ENCODE measurements at places on chromosomes 13 and 19.

- no peak for DNase-seq
Observed at GRCh38 chr19:46844067-46844489, 6.6 kb downstream of the AP2S1 start.

DNA sequence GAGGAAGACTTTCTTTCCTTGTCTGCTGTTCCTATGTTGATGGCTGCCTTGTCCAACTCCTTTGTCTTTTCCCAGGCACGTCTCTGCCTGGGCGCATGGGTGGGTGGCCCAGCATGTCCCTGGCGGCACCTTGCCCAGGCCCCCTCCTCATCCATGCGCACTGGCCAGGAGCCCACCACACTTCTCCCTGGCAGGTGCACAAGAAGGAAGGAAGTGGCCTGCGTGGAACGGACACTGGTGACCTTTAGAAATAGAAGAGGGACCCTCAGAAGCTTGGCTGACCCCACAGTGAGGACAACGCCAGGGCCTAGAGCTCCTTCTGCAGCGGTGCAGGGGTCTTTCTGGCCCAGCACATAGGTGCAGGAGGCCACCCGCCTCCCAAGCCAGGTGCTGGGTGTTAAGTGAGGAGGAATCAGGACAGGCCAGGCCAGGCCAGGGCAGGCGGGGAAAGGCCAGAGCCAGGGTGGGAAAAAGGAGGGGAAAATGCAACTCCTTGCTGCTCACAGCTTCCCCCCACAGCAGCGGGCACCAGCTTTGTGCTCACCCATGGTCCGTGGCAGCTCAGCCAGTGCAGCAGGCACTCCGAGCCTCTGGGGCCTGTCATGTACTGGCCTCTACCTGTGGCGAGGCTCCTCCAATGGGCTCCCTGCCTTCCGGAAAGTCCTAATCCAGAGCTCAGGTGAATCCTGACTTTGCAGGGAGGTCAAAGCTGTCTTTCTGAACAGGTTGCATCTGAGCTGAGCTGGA, 104.0 kb downstream of the SOX1 start:
- DNase-seq: no peak

GRCh38 chr19:39359026-39359425, 16.8 kb downstream of the SAMD4B start:
- DNase-seq: no peak

DNA sequence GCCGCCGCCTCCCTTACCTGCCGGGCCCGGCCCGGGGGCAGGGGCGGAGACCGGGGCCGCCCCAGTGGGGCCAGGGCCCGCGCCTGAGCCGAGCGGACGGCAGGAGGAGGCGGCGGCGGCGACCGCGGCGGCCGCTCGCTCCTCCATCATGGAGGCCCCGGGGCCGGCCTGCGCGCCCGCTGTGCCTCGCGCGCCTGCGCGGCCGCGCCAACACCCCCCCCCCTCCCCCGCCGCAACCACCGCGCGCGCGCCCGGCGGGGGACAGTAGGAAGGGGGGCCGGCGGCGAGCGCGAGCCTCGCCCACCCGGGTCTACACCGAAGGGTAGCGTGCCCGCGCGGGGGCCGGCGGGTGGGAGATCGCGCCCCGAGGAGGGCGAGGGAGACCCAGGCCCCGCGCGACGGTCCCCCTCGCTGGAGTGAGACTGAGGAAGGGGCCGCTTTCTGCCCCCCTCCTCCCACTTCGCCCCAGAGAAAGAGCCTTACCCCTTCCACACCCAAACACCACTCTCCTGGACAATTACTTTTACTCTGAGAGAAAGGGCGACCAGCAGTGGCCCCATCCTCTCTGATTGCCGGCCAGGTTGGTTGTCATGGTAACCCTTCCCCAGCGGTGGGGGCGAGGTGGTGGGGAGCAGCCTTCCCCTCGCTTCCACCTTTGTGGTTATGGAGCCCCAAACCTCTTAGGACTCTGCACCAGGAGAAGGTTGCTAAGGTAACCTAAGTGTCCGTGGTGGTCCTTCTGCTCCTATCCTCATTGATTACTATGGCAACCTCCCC, at the start of gene STRN4:
Gene STRN4, minus strand, starts transcription at position 170 of the 777 bp plus-strand sequence. Its CDS starts 20 bp downstream, at position 150.
- DNase-seq: peak; percentile 44

DNA sequence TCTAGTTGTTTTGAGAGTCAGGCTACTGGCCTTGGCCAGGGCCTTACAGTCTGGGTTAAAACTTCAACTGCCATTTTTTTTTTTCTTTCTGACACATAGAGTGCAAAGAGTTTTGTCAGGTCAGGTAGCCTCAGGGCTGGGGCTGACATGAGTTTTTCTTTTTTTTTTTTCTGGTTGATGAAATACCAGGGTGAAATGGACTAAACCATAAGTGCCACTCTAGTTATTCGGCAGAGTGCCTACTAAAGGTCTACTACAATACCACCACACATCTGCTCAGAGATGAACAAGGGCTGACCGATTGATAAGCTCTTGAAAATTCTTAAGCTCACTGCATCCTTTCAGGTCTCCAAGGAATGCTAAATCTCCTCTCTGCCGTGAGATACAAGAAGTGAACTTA, 4.4 kb upstream of the ZNF320 start:
- DNase-seq: no peak

GRCh38 chr19:36771261-36772231, 1.1 kb downstream of the ZNF850 start:
- DNase-seq: peak; percentile 71

DNA sequence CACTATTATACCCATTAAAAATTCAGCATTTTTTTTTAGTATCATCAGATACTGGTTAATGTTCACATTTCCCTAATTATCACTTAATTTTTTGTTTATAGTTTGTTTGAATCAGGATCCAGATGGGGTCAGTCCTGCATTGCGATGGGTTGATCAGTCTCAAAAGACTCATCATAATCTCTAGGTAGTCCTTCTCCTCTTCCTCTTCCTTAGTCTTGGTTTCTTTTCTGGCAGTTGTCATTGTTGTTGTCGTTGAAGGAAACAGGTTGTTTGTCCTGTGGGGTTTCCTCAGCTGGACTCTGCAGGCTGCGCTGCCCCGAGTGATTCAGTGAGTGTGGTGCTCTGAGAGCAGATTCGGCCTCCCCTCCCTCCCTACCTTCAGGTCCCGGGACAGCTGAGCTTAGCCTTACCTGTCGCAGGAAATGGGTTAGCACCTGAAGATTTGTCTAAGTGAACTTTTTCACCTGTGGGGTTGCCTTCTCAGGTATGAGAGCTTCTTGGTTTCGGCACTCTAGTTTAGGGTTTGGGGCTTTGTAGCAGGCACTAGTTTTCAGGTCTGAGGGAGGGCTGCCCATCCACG, 34.1 kb downstream of the NFIX start:
- no peak for DNase-seq

DNA sequence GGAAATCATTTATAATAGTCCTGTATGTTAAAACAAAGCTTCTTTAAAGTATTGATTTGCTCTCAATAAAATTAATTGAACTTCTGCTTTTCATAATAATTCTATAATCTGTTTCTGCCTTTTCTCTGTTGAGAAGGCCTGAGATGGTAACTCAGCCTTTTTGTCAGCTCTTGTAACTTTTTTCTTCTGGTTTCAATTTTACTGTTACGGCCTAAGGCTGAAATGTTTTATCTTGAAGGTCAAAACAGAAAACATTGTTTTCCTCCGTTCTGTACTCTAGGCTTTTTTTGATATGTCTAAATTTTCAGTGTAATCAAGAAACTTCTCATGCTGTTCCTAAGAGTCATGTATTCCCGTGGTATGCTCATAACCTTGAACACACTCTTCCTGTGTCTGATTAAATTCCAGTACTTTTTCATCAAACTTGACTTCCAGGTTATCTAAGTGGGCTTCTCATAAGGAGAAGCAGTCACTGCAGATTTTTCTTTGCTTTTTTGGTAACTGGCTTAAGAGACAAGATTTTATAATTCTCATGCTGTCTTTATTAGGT, 7.6 kb upstream of the NAXD start:
- DNase-seq: no peak

DNA sequence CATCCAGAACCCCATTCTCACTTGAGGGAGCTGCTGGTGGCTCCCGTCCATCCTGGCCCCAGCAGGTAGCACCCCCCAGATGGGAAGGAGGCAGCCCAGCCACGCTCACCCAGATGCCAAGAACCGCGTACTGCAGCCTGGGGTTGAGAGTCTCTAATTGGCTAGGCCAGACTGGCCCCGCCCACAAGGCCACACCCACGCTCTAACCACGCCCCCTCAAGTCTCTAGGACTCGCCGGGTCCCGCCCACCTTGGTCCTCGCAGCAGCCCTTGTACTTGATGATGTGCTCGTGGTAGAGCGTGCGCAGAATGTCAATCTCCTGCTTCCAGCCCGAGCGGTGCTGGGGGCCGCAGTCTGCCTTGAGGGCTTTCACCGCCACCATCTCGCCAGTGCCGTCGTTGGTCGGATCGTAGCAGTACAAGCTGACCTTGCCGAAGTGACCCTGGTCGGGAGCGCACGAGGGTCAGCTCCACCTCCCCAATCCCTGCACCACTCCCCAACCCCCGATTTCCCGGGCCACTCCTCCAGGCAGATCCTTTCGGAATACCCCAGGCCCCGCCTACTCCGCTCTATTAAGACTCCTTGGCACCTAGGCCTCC, 14.5 kb upstream of the ICAM3 start:
- DNase-seq: no peak

DNA sequence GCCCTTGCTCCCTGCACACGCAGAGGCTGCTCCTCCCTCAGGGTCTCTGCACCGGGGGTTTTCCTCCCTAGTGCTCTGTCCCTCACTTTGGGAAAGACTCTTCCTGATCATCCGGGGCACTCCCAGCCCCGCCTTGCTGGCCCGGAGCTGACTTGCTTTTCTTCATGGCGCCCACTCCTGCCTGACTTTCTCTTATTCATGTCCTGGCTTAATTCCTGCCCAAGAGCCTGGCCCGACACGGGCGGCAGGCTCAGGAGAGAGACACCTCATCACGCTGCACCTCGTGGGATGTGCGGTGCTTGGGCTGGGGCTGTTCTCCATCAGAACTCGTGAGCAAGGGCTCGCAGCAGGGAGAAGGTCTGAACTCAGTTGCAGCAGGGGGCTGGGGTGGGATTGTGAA, 11.8 kb upstream of the PLA2G4C start:
- no peak for DNase-seq

- DNase-seq: no peak
Observed at GRCh38 chr13:50932091-50932490, 22.5 kb downstream of the RNASEH2B start.
